ENCODE measurements at places on chromosomes 13 and 19.

GRCh38 chr19:482186-483041 lies 13.9 kb upstream of the MADCAM1 start:
- DNase-seq, result no peak

DNA sequence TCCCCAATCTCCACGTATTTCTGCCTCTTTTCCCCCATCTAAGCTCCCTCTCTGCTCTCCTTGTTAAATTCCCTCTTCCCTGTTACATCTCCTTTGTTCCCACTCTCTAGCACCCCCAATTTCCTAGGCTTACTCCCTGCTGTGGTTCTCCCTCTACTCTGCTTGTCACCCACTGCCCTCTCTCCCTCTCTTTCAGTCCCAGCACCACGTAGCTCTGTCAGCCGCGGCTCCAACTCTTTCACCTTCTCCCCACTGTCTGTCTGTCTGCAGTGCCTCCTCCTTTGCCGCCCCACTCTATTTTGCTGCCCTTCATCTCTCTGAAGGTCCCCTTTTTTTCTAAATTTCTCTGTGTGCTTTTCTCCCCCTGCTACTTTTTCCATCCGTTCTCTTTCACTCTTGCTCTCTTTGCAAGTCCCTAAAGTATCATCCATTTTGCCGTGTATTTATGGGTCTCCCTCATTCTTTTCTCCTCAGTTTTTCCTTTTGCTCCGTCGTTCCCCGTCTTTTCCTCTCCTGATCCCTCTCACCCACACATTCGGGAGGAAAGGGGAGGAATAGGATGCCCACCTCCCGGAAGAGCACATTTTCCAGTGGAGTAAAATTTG lies 937 bp downstream of the ZNF841 start:
- no peak for DNase-seq

DNA sequence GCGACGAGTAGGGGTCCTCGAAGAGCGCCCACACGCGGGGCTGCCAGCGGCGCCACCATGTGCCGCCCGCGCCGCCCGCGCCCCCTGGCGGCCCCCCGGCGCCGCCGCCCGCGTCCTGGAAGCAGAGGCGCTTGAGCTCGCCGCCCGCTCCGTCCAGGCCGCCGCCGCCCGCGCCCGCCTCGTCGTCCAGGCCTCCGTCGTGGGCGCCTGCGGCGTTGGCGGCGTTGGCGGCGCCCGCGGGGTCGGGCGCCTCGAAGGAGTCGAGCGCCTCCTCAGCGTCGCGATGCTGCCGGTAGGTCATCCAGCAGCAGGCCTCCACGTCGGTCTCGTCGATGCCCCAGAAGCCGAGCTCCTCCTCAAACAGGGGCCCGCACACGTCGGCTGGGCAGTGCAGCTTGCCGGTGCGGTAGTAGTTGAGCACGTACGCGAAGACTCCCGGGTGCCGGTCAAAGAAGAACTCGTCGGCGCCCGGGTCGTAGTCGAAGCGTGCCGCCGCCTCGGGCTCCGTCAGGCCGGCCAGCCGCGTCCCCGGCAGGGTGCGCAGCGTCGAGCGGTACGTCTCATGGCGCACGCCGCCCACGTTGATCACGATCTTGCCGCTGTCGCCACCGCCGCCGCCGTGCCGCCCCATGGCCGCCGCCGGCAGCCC lies 829 bp downstream of the KCNC3 start:
- DNase-seq, result no peak

- no peak for DNase-seq
Observed at GRCh38 chr19:38583219-38583984, 34.4 kb downstream of the MAP4K1 start.

GRCh38 chr13:87736849-87737385 lies 65.7 kb downstream of the SLITRK5 start:
- DNase-seq, result no peak

- DNase-seq, result no peak
Observed at GRCh38 chr13:48660361-48661076, 6.8 kb downstream of the CYSLTR2 start.

DNA sequence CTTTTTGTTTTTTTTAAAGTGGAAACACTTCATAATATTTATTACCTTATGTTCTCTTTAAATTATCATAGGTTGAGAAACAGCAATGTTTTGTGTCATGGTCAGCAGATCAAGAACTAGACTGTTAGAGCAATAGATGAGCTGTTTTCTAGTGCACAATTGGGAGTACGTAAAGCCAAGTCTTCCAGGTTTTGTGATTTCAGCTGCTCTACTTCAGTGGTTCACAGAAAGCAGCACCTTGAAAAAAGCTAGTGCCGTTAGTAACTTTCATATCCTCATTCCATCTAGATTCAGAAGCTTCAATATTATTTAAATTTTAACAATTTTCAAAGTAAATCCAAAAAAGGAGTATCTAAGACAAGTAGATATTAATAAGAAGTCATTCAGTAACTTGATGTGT lies 1.9 kb downstream of the GPR18 start:
- no peak for DNase-seq

DNA sequence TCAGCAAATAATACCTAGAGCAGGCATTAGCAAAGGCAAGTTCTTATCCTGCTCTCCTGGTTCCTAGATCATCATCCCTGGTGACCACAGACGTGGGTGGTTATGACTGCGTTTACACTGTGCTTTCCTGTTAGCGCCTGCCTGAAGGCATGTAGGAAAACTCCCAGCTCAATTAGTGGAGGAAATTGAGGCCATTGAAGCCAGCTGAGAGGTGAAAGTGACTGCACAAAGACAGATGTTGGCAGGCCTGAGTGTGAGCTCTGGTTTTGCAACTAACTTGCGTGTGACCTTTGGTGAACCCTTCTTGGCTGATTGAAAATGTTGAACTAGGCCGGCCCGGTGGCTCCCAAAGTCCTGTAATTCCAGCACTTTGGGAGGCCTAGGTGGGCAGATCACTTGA lies 17.5 kb upstream of the NWD1 start:
- no peak for DNase-seq

GRCh38 chr19:4303819-4304537 lies 420 bp upstream of the FSD1 start:
- no peak for DNase-seq

DNA sequence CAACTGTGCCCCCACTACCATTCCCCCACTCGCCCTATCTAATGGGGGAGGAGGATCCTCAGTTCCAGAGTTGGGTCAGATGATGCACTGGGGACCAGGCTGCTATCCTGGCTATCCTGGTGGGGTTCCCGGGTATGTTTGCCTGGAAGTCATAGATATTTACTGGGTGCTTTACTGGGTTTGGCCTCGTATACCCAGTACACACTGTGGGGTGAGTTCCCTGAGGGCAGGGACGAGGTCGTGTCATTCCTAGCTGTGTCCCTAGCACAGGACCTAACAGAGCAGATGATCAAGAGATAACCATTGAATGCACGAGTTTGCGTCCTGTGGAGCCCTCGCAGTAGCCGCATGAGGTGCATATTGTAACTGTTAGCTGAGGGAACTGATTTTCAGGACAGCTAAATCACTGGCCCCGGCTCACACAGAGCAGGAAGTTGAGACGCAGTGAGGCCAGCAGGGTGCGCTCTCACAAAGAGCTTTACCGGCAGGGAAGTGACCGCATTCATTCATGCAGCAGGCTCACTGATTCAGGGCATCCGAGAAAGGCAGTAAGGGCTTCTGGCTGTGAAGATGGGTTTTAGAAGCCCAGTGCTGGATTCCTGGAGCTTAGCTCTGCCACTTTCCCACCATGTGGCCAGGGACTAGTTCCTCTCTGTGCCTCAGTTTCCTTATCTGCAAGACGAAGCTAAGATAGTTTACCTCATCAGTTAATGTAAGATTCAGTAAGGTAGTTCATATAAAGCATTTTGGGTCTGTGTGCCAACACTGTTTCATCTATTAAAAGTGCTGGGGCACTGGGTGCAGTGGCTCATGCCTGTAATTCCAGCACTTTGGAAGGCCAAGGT lies 6.0 kb downstream of the RUVBL2 start:
- peak; percentile 45 for DNase-seq

DNA sequence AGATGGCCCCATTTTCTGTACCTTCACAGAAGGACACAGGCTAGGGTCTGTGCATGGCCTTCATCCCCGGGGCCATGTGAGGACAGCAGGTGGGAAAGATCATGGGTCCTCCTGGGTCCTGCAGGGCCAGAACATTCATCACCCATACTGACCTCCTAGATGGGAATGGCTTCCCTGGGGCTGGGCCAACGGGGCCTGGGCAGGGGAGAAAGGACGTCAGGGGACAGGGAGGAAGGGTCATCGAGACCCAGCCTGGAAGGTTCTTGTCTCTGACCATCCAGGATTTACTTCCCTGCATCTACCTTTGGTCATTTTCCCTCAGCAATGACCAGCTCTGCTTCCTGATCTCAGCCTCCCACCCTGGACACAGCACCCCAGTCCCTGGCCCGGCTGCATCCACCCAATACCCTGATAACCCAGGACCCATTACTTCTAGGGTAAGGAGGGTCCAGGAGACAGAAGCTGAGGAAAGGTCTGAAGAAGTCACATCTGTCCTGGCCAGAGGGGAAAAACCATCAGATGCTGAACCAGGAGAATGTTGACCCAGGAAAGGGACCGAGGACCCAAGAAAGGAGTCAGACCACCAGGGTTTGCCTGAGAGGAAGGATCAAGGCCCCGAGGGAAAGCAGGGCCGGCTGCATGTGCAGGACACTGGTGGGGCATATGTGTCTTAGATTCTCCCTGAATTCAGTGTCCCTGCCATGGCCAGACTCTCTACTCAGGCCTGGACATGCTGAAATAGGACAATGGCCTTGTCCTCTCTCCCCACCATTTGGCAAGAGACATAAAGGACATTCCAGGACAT lies 7.0 kb upstream of the CEACAM7 start:
- no peak for DNase-seq

GRCh38 chr19:33125929-33126388 lies 6.0 kb upstream of the WDR88 start:
- peak; percentile 20 for DNase-seq

DNA sequence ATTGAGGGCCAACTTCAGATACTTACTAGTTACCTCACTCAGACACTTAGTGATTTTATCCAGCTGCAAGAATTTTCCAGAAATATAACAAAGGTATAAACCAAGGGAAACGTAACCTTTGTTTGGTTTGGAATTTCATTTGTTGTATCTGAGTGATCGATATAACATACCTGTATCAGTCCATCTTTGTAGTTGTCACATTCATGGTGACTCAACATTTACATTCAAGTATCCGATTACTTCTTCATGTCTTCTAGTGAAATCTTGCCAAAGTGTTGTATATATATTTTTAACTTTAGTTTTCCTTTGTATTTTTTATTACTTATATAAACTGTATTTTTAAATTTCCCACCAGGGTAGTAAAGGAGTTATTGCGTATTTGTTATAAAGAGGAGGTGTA lies 16.9 kb upstream of the MYCBP2 start:
- DNase-seq, result no peak

- DNase-seq, result no peak
Observed at GRCh38 chr13:107900775-107901174, 314.6 kb downstream of the LIG4 start.
